ENCODE measurements at places on chromosomes 5 and 9.

- no peak for DNase-seq
Observed at GRCh38 chr9:121651008-121651294, 483 bp upstream of the DAB2IP start.

- DNase-seq = no peak
Observed at GRCh38 chr9:4774209-4774608, 18.5 kb upstream of the RCL1 start.

GRCh38 chr9:86575825-86576525, 221.8 kb upstream of the TUT7 start:
- no peak for DNase-seq

DNA sequence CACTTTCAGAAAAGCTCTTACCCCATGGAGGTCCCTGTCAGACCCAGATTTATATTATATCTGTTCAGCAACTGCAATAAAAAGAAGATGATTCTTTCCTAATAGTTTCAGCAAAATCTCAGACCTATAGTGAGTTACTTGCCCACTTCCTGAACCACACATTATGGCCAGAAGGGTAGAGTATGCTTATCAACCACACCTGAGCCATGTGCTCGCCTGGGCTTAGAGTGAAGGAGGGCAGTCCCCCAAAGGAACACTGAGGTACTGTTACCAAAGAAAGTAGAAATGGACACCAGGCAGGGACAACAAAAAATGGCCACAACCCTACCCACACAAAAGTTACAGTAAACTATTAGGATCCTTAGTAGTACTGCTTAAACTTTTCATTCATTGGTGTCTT, 128.7 kb downstream of the ZNF608 start:
- DNase-seq = no peak

DNA sequence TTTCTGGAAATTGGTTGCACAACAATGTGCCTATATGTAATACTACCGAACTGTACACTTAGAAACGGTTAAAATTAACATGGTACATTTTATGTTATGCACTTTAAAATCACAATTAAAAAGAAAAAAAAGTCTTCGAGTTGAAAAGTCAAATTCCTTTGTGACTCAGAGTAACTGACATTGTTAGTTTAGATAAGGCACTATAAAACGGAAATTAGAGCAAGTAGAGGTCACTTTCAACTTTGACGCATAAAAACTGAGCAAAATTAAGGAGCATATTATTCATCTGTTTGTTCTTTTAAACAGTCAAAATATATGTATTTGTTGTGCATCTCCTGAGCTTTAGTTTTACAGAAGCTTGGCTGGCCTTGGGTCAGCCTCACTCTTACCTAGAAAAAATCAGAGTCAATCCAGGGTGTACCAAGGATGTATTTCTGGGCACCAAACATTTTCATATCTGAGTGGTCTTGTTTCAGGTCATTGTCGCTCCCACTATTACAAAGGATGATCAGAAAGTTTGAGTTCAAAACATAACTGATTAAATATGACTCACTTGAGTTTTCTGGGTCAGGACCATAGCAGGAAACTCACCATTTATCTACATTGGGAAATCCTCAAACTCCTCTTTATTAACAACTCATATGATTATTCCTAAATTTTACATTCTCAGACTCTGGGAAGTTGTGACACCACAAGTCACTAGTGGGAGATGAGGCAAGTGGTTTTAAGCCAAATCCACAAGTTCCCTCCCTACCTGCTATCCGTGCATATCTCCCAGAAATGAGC, 160.6 kb downstream of the CCDC192 start:
- DNase-seq = no peak

- no peak for DNase-seq
Observed at GRCh38 chr5:121144764-121145163, 680.7 kb downstream of the PRR16 start.

DNA sequence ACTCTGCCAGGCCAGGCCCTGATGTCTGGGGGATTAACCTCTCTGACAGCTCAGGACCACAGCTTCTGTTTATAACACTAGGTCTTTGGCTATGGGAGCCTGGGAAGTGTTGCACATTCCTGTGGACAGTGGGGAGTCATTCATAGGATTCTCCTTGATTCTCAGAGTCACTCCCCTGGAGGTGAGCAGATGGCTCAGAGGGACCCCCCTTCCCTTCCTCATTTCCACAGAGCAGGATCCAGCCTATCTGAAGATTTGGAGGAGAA, 60.2 kb downstream of the NRG2 start:
- DNase-seq = no peak
